Mesendoderm (in vitro differentiated cells): ENCODE measurements at places on chromosomes 7 and 10.
A peak's percentile ranks its signal among the peaks of the same experiment; 100 is the strongest.

- DNase-seq = peak; percentile 33
These were observed 54.4 kb upstream of the PDSS1 start for GRCh38 chr10:26642896-26643653.

- DNase-seq = no peak
These were observed 11.0 kb upstream of the OR6B1 start for GRCh38 chr7:143988976-143989745.

GRCh38 chr10:124022066-124022465 lies 71.3 kb downstream of the CHST15 start:
- DNase-seq = no peak

- no peak for DNase-seq
These were observed 52.5 kb upstream of the SEPTIN7 start for GRCh38 chr7:35748371-35748770.

- no peak for DNase-seq
These were observed 96.8 kb downstream of the GLRX3 start for GRCh38 chr10:130233035-130233360.

GRCh38 chr10:9003122-9003521 lies 948.6 kb downstream of the GATA3 start:
- no peak for DNase-seq

DNA sequence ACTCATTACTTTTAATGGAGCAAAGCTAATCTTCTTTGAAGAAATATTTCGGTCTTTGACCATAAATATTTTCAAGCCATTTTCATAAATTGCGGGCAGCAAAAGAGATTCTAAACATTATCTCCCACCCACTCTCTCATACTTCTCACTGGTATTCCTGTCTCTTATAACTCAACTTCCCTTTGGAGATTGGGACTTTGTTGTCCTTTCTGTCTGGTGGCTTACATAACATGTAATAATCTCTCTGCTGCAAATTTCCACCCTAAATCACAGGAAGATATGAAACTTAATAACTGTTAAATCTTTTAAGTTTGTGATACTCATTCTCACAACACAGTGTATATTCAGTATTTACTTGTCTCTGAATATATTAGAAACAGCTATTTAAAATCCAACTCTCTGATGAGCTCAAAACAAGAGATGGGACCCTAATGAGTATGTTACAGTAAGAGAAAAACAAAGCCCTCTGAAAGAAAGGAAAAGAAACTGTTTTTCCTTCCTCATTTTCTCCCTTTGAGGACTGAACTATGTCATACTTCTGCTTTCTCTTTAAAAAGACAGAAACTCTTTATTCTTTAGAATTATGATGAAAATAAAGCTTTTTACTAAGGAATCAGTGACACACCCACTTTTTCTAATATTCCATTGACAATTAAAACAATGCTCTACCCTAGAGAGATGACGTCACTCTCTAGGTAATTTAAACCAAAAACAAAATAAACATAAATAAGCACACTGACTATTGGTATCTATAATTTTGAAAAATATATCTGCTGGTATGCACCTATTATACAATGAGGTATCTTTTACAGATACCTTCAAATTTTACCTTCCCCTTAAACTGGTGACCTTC lies 14.7 kb downstream of the CALCR start:
- DNase-seq = no peak

DNA sequence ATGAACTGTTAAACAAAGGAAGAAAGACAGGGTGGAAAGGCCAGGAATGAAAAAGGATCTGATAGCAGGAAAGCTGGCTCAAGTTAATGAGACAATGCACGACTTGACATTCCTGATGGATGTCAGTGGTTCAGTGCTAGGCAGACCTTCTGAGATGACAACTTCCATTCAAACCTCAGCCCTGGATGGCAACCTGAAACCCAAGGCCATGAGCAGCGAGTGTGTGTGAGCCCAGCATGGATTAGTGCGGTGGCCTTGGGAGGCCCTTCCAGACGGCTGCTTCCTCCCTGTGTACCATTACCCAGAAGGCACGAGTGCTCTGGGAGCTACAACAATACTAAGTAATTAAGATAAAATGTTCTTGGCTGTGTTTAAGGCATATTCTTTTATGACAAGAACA lies 18.8 kb downstream of the TRIL start:
- DNase-seq = peak; percentile 54

GRCh38 chr10:71280216-71280615 lies 38.8 kb upstream of the SLC29A3 start:
- no peak for DNase-seq

GRCh38 chr10:30531751-30532530 lies 97.6 kb downstream of the LYZL2 start:
- DNase-seq = no peak

DNA sequence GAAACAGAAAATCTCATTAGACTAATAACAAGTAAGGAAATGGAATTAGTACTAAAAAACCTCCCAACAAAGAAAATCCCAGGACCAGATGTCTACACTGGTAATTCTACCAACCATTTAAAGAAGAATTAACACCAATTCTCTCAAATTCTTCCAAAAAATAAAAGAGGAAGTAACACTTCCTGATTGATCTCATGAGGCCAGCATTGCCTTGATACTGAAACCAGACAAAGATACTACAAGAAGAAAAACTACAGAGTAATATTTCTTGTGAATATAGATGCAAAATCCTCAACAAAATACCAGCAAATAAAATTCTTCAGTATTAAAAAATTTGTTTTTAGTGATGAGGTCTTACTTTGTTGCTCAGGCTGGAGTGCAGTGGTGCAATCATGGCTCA lies 21.3 kb downstream of the GCK start:
- DNase-seq = no peak

DNA sequence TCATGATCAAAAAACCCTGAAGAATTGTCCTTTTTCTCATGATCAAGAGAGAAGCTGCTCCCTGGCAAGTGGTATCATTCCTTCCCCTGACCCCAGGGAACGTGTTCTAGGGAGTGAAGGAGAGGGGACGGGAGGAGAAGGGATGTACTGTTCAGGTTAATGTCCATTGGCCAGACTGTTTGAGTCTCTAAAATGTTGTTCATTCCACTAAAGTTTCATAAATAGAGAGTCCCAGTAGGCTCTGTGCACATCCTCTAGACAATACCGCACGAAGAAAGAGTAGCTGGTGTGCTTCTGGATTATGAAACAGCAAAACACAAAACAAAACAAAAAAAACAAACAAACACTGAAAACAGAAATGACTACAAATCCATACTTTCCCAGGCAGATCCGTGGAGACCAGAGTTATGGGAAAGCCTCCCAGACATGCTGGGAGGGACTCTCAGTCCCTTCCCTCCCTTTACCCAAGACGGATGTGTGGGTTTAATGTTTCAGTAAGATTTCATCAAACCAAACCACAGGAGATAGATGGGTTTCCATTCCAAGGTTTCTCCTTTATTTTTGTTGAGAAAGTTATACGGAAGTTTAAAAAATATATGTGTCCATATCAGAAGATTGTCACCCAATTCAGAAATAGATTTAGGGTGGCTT lies 66.5 kb upstream of the TNS3 start:
- no peak for DNase-seq
